NCI-H2227 treated with DMSO at 0.1 percent for 48 hours (cell line): ENCODE measurements at places on chromosomes 12 and 14.
A peak's percentile ranks its signal among the peaks of the same experiment; 100 is the strongest.

- no peak for DNase-seq
Measured at GRCh38 chr14:96051642-96052540, 12.7 kb downstream of the C14orf132 start.

DNA sequence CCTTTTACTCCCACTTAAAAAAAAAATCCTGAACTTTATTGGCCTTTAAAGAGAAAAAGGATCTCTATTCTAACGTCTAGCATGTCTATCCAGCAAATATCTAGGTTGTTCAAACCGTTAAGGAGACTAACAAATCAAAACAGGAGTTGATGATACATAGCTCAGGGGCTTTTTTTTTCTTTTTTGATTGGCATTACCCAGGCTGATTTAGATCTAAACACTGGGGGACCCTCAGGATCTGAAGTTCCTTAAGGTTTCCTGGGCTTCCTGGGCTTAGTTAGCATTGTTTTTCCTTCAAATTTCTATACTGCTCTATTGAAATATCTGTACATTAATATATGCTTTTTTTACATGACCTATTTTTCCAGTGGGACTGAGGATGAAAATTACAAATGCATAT lies 42.3 kb downstream of the EFCAB11 start:
- no peak for DNase-seq

- no peak for DNase-seq
Measured at GRCh38 chr12:68497107-68497506, 113.6 kb upstream of the RAP1B start.

- no peak for DNase-seq
Measured at GRCh38 chr12:88243982-88244381, 101.9 kb downstream of the TMTC3 start.

DNA sequence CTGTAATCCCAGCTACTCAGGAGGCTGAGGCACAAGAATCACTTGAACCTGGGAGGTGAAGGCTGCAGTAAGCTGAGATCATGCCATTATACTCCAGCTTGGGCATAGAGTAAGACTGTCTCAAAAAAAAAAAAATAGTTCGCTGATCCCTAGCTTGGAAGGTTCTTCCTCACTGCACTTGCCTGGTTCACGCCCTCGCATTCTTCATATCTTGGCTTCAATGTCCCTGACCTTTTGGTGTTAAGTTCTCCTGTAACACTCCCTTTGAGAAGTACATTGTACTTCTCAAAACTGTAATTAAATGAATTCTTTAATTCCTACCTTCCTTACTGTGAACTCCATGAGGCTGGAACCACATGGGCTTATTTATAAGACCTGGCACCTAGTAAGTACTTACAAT lies 16.5 kb upstream of the TPCN1 start:
- DNase-seq = no peak

GRCh38 chr12:42511656-42512055 lies 77.9 kb downstream of the PRICKLE1 start:
- no peak for DNase-seq

DNA sequence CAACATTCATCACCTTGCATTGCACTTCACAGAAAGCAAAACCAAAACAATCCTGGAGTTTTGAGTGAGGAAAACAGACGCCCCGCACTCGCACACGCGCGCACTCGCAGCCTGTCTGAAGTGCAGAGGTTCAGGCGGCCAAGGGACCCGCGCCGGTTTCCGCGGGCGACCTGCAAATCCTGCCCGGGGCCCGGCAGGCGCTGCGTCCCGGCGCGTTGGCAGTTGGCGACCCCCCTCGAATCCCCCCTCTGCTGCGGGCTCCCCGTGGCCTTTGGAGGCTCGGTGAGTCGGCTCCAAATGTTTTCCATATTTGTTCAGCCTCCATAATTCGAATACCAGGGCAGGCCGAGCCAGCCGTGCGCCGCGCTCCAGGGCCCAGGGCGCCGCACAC lies at the start of gene SSPN:
SSPN (plus strand) TSS at position 324 of the 391 bp plus-strand sequence. CDS start 100 bp downstream, outside the sequence.
- DNase-seq = no peak

DNA sequence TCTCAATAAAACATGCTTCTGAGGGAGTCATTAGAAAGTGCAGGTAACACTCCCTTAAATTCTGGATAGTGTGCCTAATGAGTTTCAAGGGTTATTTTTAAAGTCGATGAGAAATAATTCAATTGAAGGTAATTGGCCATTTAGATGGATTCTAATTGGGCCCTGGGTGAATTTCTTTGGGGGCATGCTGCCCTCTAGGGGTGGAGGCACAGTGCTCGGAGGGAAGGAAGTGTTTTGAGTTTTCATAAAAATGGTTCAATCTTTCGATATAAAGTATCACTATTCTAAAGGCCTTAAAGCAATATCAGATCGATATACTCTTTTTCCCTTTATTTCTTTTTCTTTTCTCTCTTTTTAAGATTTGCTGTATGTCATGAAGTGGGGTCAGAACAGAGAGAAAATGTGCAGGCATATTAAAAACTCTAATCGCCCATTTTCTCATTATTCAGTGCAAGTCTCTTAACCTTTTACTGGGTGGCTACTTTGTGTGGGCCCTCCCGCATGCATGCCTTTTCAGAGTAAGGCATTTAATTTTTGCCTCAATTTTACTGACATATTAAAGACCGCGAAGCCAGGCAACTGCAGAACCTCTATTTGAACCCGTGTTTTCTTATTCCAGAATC lies 25.5 kb downstream of the NKX2-8 start:
- DNase-seq = peak; percentile 4
